ENCODE measurements at places on chromosomes 12 and 14.

- DNase-seq: no peak
Measured at GRCh38 chr14:103696070-103696402, 19.2 kb downstream of the XRCC3 start.

DNA sequence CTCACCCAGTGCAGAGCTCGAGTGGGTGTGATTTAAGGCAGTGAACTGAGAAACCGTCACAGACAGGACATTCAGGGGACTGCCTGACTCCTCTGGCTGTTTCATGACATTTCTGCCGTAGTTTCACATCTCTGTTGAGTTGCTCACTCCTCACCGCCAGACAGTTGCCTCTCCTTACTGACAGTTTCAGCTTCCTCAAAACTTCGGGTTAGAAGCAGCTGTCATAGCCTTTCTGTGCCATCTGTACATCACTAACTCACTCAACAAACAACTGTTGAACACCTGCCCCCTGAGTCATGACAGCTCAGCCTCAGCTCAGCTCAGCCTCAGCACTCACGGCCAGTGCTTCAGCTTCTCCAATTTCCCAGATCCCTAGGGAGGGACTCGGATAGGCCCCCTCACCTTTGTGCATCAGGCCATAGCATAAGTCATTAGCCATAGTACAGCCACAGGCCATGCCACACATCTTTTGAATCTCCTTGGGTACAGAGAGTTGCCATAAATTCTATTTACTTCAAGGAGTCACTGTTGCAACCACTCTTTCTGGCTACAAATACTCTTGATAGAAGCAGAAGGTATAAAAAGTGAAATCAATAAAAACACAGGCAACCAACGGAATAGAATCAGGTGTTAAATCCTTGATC is 6.2 kb upstream of the SLC15A4 start:
- DNase-seq: no peak

GRCh38 chr12:31578632-31579031 is 12.3 kb downstream of the DENND5B start:
- DNase-seq: no peak

DNA sequence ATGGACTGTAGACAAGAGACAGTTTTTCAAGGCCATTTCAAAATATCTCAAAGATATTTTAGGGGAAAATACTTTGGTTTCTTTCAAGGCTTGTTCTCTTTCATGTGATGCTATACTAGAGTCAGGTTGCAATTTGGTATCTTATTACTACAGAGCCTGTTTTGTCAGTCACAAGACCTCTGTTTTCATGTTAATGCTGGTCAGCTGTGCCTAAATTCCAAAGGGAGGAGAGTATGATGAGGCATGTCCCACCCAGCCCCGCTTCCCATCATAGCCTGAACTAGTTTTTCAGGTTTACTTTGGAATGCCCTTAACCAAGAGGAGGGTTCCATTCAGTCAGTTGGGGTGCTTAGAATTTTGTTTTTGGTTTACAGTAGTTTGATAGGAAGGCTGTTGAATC is 52.6 kb downstream of the GPHB5 start:
- no peak for DNase-seq

- no peak for DNase-seq
Measured at GRCh38 chr14:65210118-65210821, 108.0 kb upstream of the MAX start.

Data from body of pancreas (tissue), 4 donors.